ENCODE measurements at places on chromosomes 3 and 15.

- DNase-seq = no peak
These were observed 76.6 kb upstream of the SNRPN start for GRCh38 chr15:24878153-24878552.

- DNase-seq = no peak
These were observed 24.6 kb downstream of the ALDH1L1 start for GRCh38 chr3:126155819-126156218.

- no peak for DNase-seq
These were observed 648.4 kb downstream of the ZBBX start for GRCh38 chr3:166731701-166732100.

DNA sequence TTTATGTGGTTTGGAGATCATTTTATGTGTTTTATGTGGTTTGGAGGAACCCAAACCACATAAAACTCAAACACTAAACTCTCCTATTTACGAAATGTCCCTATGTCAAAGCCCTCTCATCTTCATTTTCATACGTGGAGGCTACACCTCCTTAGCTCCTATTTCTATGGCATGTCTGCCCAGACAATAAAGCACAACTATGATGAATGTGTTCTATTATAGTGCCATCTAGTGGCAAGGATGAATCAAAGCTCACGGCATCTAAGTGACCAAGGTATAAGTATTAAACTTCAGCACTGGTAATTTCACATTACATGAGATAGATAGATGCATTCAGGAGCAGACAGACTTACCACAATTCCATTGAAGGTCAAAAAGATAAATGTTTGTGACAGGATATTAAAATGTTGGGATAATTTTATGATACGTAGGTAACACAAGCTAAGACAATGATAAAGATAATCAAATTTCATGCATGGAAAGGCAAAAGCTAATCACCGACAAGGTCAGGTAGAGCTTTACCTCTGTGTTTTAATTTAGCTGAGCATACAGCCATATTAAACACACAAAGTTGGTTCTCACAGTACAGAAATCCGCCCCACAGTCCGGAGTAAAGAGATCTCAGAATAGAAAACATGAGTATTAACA lies 130.6 kb upstream of the FHIT start:
- DNase-seq = peak; percentile 22

GRCh38 chr15:42523331-42523730 lies 25.3 kb downstream of the LRRC57 start:
- DNase-seq = no peak

DNA sequence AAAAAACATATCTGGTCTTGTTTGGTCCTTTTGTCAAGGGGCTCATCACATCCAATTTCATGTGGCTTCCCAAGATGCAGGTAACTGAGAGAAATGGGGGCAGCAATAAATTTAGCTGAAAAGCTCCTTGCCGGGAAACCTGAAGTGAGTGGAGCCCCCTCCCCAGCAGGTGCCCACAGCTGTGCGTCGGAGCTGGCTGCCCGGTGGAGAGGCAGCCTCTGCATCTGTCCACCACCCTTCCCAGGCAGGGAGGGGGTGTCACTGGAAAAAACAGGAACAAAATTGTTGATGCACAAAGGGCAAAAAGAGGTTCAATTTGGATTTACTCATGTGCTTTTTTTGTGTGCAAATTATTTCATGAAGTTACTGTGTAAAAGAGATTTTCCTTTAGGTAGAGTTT lies 249.4 kb upstream of the LYSMD4 start:
- DNase-seq = no peak

DNA sequence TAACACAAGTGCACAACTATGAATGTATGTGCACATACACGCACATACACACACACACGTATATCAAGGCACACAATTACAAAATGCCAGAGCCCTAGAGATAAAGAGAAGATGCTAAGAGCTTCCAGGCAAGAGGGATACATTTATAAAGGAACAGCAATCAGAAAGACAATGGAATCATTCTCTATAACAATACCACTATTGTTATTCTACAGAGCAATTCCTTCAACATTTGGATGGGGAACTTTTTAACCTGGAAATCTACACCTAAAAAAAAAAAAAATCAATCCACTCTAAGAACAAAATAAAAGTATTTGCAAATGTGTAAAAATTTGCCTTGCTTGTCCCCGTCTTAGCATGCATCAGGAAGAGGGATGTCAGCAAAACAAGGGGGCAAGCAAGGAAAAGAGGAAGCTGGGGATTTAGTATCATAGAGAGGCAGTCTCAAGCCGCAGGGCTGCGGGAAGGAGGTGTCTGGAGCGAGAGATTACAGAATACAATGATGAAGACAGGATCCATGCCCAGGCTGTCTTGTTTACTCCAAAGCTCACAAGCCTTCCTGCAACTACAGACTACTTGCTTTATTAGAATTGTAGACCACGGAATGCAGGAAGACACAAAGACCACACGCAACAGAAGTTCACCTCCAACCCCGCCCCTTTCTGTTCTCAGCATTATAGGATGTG lies 220.2 kb downstream of the NTRK3 start:
- DNase-seq = no peak

DNA sequence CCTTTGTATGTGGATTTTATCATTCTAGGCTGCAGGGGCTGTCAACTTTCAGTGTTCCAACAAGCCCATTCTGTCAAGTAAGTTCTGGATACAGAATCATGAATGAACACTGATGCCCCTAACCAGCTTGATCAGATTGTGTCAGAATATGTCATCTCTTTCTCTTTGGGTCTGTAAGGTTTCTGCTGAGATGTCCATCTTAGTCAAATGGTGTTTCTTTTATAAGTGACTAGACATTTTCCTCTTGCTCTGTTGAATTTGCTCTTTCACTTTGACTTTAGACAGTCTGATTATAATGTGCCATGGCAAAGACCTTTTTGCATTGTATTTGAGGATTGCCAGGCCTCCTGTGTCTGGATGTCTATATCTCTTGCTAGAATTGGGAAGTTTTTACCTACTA lies 660.9 kb upstream of the CBLB start:
- no peak for DNase-seq

DNA sequence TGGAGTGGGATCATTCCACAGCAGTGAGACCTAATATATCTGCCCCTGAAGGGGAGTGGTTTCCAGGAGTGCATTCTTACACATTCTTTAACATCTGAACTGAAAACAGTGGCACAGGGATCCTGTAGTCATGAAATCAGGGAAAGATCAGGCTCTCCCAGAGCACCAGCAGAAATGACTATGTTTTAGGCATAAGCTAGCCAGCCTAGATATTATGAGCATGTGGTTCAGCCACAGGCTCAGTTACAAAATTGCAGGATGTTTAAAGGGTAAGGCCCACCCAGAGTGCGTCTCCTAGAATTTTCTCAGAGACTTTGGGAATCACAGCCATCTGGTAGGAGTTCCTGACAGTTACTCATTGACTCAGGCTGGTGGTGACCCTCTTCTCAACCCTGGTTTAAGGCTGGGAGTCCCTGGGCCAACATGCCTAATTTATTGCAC lies 20.9 kb downstream of the FSTL1 start:
- DNase-seq = no peak

- no peak for DNase-seq
These were observed 48.2 kb upstream of the TEX264 start for GRCh38 chr3:51622868-51623267.

GRCh38 chr3:9013782-9014563 lies 50.7 kb upstream of the RAD18 start:
- DNase-seq = no peak

GRCh38 chr3:184525337-184526087 lies 36.1 kb upstream of the EPHB3 start:
- DNase-seq = no peak

- no peak for DNase-seq
These were observed 109.6 kb upstream of the THRB start for GRCh38 chr3:24604215-24604614.

- DNase-seq = no peak
These were observed 37.2 kb downstream of the MGLL start for GRCh38 chr3:127784865-127785710.

- DNase-seq = no peak
These were observed 35.6 kb downstream of the PLA2G4D start for GRCh38 chr15:42058791-42059190.

- no peak for DNase-seq
These were observed 135.7 kb upstream of the IL12A start for GRCh38 chr3:159852821-159853505.

DNA sequence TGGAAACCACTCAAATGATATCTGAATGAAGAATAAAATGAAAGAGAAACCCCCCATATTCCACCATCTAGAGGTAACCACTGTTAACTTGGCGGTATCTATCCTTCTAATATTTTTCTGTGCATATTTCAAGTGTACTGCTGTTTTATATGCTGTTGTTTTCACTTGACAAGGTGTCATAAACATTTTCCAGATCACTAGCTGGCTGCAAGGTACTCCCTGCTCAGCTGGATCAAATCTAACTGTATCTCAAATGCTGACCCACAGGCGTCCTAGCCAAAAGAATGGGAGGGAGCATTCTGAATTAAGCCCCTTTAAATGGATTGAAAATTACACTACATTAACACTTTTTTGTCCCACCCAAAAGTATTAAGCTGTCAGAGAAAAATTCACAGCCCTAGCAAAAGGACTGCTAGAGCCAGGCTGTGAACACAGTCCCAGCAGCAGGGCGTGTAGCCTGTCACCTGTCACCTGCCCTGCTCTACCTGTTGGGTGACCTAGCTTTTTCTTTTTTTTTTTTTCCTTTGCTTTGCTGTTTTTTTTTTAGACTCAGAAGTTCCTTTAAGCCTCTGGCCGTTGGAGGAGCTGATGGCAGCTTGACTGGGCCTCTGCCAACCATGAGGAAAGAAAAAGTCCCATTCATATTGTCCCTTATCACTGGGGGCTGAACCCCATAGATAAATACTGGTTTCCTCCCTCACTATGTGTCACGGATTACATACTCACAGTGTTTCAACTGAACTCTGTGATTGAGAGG lies 93.7 kb upstream of the TSC22D2 start:
- DNase-seq = no peak

GRCh38 chr3:38154033-38154494 lies 11.3 kb upstream of the OXSR1 start:
- DNase-seq = no peak

GRCh38 chr3:110391640-110392395 lies 679.8 kb upstream of the NECTIN3 start:
- DNase-seq = no peak

DNA sequence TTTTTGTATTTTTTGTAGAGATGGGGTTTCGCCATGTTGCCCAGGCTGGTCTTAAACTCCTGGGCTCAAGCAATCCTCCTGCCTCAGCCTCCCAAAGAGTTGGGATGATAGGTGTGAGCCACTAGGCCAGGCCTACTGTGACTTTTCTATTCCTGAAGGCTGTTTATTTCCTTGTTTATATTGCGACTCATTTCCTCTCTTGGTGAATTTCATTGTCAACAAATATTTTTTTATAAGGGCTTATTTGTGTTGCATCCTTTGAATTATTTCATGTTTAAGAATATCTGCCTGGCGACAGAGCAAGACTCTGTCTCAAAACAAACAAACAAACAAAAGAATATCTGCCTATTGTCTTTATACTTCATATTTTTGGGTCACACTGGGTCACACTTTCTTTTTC lies 29.4 kb upstream of the MCCC1 start:
- no peak for DNase-seq

DNA sequence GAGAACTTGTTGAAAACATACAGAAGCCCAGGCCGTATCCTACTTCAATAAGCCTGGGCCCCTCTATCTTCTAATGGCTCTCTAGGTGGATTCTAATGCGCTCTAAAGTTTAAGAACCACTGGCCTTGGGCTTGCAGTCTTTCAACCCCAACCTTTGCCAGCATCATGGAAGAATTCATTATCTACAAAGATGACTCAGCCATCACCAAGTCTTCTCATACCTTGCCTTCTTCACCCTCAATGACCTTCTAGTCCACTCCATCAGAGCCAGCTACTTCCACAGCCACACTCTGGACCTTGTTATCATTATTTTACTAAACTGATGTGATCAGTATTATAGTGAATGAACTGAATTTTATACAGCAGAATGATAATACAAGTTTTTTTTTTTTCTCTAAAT lies 16.9 kb upstream of the TIPARP start:
- no peak for DNase-seq

DNA sequence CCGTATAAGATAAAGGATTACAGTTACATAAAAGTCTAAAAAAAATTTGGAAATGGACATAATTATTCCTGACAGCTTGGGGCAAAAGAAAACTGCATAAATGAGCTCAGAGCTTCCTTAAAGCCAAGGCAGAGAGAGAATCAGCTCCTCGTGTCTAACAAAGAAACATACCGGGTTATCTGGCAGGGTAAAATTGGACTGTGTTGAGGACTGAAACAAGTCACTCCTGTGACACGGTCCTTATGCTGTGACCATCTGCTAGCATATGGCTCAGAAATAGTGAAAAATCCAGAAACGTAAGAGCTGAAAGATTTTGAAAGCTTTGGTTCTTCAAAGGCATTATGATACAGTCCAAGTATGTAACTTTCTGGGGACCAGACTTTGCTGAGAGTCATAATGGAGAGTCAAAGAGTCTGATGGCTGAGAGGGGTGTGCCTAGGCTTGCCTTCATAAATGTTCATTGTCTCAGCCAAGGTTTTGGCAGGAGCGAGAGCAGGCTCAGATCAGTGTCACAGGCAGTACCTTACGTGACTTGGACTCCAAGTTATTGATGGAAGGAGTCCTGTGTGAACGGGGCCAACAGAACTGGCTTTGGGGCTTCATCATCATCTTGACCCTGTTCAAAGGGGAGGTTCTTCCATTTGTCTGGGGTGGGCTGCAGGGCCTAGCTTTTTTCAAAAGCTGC lies 12.5 kb downstream of the MAP6D1 start:
- no peak for DNase-seq

DNA sequence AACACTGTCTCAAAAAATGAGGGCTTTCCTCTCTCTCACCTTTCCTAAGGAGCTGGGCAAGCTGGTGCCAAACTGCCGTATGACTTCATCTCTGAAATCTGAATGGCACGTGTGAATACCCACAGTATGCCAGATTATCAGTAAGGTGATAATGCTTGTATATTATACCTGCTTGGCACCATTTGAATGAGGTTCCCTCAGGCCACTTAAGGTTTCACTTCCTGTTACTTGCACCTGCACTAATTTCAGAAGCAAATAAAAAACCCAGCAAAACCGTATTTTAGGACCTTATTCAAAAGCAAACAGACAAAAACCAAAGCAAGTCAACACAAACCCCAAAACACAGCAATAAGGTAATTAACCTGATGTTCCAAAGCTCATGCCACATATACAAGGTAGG lies 19.7 kb downstream of the FOXP1 start:
- no peak for DNase-seq

- DNase-seq = no peak
These were observed 3.2 kb upstream of the GPR171 start for GRCh38 chr3:151206201-151206600.

DNA sequence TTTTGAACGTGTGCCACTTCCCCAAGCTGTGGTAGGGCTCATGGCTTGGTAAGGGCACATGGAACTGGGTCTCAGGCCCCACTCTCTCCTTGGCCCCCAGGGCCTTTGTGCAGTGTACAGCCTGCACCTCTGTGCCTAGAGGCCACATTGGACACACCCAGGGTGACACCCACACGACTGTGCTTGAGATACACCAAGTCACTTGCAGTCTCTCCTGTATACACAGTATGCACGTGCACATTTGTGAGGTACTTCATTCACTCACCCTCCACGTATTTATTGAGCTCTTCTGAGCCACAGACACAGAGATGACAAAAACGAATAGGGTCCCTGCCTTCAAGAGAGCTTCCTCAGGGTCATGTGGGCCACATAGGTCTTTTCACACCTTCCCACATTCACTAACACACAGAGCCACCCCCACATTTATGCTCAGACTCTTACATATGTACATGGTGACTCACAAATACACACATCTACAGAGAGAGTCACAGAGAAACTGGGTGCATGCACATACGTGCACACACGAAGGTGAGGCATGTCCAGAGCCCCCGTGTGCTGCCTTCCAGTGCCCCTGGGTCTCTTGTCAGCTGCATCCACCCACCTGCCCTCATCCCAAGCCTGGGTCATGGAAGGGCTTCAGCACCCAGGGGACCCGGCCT lies 9.8 kb upstream of the TMEM115 start:
- no peak for DNase-seq

Measured in GM12891 (cell line).